CD4-positive, alpha-beta T cell treated with Interleukin-4 for 4 hours (primary cell): ENCODE measurements at places on chromosomes 11 and 22.
A peak's percentile ranks its signal among the peaks of the same experiment; 100 is the strongest.

- no peak for DNase-seq
Measured at GRCh38 chr11:10377183-10377582, 72.3 kb downstream of the ADM start.

GRCh38 chr11:19291064-19291463 lies 50.3 kb upstream of the E2F8 start:
- no peak for DNase-seq

GRCh38 chr11:126359431-126360048 lies 4.1 kb downstream of the ST3GAL4 start:
- no peak for DNase-seq

- no peak for DNase-seq
Measured at GRCh38 chr11:110059706-110060463, 33.3 kb upstream of the ZC3H12C start.

- no peak for DNase-seq
Measured at GRCh38 chr22:44201665-44202064, 20.9 kb downstream of the PARVG start.

DNA sequence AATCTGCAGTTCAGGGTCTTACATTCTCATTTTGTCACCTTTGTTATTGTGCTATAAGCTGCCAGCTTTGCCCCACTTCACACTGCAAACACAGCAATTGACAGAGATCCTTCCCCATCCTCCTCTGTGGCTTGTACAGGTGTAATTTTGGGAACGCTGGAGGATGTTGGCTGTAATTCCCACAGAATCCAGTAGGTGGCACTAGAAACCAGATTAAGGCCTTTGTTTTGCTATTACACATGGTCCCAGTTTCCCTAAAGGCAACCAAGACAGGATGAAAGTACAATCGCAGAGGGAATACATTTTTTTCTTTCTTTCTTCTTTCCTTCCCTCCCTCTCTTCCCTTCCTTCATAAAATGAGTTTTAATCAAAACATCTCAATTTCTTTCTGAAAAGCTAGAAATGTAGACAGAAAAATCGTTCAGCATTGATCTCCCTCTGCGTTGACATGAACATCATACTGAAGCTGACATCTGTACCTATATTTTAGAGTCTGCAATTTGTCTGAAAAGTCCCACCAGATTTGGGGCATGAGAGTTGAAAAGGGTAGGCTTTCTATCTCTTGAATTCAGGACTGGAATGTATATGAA lies 21.3 kb upstream of the NELL1 start:
- DNase-seq = peak; percentile 52

- DNase-seq = no peak
Measured at GRCh38 chr11:79083352-79083751, 357.5 kb downstream of the TENM4 start.

DNA sequence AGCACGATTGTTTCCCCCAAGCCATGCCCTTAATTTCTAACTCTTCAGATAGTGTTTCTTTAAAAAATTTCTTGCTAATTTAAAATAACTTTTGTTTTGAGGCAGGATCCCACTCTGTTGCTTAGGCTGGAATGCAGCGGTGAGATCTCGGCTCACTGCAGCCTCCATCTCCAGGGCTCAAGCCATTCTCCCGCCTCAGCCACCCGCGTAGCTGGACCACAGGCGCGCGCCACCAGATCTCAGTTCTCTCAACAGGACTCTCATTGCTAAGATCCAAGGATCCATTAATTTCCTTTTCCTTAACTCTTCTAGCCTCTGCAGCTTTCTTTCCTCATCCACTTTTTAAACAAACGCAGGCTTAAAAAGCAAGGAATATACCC lies 327 bp upstream of the MED17 start:
- no peak for DNase-seq

DNA sequence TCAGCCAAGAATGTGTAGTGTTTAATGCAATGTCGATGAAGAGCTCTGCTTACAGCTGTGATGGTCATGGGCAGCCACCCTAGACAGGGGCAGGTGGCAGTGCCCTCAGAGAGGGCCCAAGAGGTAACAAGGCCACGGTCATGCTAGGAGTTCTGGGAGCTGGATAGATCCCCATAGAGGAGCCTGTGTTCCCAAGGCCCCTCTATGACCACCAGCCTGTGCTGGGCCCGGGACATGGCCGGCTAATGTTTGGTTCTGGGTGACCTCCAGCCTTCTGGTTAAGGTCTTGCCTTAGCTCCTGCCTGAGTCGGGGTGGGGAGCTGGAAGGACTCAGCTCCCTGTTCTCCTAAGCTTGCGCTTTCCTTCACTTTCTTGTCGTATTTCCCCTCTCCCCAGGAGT lies 65.1 kb downstream of the GRIK4 start:
- DNase-seq = no peak

- peak; percentile 7 for DNase-seq
Measured at GRCh38 chr11:77471558-77472193, 2.2 kb downstream of the PAK1 start.
